ENCODE measurements at places on chromosomes 7 and 10. TPM values are rescaled to one million over a fixed set of nuclear protein-coding genes. Genes with fewer than 3 reads are reported as not detected.

DNA sequence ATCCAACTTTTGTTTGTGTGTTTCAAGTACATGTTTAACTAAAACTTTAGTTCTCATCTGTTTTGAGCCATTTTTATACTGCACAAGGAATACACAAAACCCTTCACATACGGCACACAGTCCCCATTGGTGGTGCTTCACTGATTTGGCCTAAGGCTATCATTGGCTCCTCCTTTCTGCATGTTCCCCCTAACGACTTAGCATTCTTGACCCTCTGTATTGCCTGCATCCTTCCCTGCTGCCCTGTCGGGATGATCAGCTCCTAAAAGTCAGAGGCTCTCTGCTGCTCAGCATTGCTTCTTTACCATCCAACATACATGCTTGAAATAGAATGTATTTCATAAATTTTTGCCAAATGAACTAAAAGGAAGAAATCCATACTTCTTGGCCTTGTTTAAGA is 111.4 kb upstream of the ABCB5 start:
- no peak for DNase-seq

- no peak for DNase-seq
Measured at GRCh38 chr7:17044396-17044795, 162.6 kb upstream of the AGR3 start.

- no peak for DNase-seq
Measured at GRCh38 chr10:81145975-81146374, 608.3 kb downstream of the SH2D4B start.

DNA sequence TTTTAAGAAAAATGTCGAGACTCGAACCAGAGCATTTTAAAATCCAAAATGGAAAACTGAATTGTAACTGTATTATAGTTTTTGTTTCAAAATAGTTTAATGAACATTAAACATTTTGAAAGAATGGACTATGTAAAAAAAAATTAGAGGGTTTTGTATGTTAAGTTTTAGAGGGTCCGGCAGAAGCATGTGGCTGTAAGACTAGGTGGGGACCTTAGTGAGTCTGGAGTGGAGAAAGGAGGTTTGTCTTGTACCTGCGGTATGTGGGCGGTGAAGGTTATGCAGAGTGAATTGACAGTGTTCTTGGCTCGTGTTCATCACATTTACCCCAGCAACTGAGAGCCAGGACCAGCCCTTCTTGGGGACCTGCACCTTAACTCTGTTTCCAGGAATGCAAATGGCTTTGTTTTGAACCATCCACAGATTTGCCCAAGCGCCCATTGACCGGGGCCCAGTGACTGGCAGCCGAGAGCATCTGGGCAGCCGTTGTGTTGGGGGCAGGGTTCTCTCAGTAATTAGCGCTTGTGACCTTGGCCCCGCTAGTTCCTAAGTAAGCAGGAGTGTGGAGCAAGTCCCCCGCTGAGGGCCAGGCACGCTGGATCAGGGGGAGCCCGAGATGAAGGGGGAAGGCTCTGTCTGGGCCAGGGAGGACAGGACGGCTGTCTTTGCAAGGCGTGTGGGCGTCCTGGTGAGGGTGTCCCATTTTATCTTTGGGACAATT is 1.4 kb upstream of the KLF6 start:
- DNase-seq, result peak; percentile 54

DNA sequence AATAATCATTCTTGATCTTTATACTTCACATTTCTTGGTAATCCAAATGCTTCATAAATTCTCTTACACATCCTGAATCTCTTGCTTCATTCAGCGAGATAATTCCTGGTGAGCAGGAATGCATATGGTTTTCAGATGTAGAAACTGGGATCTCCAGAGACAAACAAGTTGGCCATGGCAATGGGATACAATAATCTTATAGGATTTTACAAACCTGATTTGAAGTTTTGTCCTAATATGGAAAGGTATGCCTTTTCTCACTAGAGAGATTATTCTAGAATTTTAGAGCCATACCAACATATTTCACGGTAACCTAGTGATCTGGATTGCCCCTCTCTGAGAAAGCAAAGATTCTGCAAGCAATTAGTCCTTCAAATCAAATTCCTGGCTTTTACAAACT is 13.1 kb upstream of the TRDMT1 start:
- no peak for DNase-seq

- DNase-seq, result peak; percentile 51
Measured at GRCh38 chr10:87585565-87586514, 73.8 kb upstream of the PAPSS2 start.

GRCh38 chr7:80330434-80330833 is 181.4 kb downstream of the GNAT3 start:
- DNase-seq, result no peak

Gene LBX1
- 0.06 TPM for total RNA-seq

Gene PDAP1
- 263 TPM for total RNA-seq

Gene NKX2-3
- not detected for total RNA-seq

Gene DNAJC12
- total RNA-seq, result 3.4 TPM

Gene DENND2A
- 5.4 TPM for total RNA-seq
